ENCODE measurements at places on chromosomes 1 and 21.

GRCh38 chr1:87111659-87112371 is 197.4 kb downstream of the HS2ST1 start:
- no peak for DNase-seq

DNA sequence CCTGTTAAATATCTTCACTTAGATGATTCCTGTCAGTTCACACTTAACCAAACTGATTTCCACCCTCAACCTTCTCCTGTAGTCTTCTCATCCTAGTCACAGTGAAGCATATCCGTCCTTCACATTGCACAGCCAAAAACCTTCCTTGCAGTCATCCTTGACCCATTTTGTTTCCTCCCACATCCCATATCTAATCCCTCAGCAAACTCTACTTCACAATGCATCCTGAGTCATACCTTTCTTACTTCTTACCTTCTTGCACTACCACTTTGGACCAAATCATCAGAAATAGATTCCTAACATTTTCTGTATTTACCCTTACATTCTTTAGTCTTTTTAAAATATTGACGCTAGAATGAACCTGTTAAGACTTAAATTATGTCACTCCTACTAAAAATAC is 86.9 kb downstream of the OLFML2B start:
- no peak for DNase-seq

GRCh38 chr1:185670187-185670627 is 64.0 kb upstream of the HMCN1 start:
- no peak for DNase-seq

DNA sequence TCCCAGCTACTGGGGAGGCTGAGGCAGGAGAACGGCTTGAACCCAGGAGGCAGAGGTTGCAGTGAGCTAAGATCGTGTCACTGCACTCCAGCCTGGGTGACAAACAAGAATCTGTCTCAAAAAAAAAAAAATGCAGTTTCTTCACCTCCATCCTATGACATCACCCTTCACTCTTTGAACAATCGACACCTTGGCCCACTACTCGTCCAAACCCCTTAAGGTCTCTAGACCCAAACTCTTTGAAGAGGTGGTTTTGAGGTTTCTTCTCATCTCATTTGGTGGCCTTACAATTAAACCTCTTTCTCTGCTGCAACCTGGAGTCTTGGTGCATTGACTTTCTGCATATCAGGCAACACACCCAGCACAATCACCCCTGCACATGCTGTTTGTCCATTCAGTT is 86.1 kb downstream of the SLC16A1 start:
- no peak for DNase-seq

- DNase-seq: no peak
These were observed 87.0 kb downstream of the NMNAT2 start for GRCh38 chr1:183331091-183331742.

DNA sequence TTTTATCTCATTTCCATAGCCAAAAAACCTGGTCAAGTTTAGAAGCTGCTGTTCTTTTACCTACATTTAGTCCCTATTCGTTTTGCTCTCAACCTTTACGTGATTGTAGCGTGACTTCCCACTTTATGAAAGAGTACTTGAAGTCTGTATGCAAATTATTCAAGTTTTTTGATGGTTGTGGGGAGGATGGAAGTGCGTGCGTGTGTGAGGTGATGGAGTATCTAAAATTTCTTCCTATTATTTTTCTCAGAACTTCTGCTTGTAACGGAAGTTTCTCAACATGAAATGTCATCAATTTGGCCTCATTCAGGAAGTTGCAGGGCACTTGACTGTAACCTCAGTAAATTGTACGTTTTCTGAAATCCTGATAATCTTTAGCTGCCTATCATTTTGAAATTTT is 64.0 kb downstream of the SAMSN1 start:
- no peak for DNase-seq

- no peak for DNase-seq
These were observed 25.1 kb downstream of the WDR64 start for GRCh38 chr1:241677201-241677600.

GRCh38 chr1:6424619-6425593 is at the start of gene ESPN:
ESPN (plus strand) TSS chr1:6424776; CDS start chr1:6424956, 180 bp downstream.
- DNase-seq: no peak

DNA sequence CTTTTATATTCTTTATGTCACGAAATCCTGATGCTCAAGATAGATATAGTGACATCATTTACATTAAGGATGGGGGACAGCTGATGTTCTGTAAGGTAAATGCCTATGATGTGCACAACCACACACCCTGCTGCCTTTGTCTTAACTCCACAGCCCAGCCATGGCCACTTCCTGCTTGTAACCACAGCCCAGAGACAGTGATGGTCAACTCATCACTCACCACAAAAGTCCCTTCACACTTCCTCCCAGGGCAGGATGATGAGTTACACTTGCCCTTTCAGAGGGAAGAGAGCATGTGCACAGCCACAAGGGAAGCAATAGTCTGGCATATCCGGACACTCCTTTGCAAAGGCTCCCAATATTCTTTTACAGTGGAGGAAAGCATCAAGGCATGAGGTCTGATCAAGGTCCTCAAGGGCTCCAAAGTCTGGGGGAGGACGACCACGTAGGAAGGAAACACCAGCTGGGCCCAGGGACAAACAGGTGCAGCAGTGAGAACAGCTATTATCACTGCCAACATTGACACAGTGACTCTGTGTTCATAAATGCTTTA is 53.8 kb downstream of the PLPP3 start:
- DNase-seq: peak; percentile 62

- DNase-seq: peak; percentile 88
These were observed at the start of gene RNF220 for GRCh38 chr1:44405031-44405797. RNF220 (plus strand) TSS chr1:44405255.

DNA sequence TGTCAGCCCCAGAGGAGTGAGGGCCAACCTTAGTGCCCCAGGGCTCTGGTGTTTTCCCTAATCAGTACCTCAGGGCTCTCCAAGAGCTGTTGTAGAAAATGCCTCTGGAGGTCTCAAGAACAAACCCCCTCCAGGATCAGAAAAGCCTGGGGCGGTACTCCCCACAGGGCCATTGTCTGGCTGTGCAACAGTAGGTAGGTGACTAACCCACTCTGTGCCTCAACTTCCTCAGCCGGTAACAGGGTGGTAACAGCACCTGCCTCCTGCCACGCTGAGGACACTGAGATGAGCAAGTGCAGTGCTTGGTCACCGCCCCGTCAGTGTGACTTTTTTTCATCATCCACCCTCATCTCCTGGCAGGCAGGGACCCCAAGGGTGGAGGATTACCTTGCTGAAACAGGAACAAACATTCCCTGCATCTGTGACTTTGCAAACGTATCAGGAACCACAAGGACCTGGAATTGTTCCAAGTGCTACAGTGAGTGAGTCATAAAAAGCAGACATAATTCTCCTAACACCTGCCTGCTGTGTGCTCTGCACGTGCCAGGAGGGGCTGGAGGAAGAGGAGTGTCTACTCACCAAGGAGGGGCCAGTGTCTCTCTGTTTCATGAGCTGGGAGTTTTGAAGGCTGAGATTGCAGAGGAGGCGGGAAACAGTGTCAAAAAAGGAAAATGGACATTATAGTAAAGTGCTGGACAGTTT is 440.8 kb downstream of the NPHP4 start:
- no peak for DNase-seq

GRCh38 chr1:12469493-12469892 is 148.5 kb downstream of the DHRS3 start:
- no peak for DNase-seq

DNA sequence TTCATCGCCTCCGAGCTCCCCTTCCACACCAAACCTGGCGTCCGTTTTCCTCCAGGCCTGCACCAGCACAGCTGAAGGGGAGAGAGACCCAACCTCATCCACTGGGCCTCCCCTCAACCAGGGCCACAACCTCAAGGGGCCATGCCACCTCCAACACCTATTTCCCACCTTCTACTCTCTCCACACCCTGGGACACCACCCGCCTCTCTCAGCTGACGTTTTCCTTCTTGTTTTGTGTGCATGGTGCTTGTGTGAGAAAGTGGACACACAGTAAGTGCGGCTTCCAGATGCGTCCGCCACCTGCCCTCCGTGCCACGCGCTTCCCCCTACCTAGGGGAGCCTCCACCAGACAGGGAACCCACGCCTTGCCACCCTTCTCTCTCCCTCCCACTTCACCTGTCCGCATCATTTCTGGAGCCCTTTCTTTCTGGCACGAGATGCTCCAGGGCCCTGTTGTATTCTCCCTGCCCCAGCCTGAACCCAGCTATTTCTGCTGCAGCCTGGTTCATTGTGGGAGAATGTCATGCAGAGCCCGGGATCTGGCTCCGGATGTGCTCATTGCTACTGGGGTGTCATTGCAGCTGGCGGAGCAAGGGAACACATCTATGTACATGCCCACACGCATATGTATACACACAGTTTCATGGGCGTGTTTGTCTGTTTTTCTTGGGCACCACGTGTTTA is 1.3 kb upstream of the GNB1 start:
- DNase-seq: no peak
